Brain microvascular endothelial cell (primary cell): ENCODE measurements at places on chromosomes 4 and X.

GRCh38 chr4:82429728-82430192, 502 bp downstream of the HNRNPDL start:
- peak; percentile 13 for DNase-seq

GRCh38 chr4:63607169-63607872, 801.9 kb downstream of the TECRL start:
- DNase-seq: no peak

- peak; percentile 65 for DNase-seq
Observed at GRCh38 chr4:98838977-98839618, 89.8 kb downstream of the EIF4E start.

DNA sequence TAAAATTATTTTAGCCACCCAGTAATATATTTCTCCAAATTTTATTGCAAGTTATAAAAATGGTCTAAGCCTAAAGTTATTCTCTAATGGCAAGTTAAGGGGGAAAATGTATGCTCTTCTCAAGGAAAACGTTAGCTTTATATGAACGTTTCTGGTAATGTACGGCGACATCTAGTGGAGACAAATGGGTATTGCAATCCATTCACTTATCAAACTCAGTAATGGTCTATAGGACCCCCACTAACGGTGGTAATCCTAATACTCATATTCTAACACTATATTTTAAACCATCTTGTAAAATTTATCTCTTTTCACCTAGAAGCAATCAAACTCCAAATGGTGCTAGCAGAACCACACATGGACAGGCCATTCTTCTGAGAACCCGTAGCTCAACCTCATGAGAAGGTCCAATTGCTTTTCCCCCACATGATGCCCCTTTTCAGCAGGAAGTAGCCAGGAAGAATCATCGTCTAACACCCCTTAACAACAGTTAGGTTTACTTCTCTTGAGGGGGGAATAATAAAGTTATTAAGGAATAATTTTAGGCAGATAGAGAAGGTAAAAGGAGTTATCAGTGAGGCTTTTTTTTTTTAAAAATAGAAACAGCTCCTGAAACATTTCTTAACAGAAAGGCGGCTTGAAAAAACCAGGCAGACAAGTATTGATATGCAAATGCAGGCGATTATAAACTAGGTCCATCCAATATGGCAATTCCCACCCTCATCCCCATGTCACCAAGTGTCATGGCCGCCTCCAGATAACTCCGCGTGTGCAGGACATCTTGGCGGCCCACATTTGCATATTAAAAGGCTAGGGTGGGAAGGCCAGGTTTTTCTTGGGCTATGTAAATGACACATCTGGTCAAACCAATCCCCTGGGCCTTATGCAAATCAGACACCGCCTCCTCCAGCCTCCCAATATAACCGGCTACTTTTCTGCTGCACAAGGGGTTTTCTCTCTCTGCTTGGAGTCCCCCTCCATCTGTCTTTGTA, 35.0 kb downstream of the NUDT11 start:
- peak; percentile 48 for DNase-seq

DNA sequence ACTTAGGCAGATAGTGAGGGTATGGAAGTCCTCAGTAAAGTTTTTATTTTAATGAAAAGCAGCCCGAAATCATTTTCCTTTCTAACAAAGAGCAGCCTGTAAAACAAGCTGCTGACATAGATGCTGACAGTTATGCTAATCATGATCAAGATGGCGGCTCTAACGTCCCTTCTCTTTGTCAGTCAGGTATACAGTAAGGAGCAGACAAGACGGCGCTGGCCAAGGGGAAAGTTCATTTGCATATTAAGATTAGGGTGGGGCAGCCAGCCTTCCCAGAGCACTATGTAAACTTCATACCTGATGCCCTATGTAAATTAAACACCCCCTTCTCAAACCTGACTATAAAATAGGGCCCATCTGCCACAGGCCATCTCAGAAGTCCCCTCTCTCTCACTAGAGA, 76.9 kb downstream of the MAGEB10 start:
- no peak for DNase-seq
